ENCODE measurements at places on chromosomes 4 and X.

GRCh38 chrX:133668225-133668931 lies 253.1 kb upstream of the GPC4 start:
- no peak for DNase-seq

DNA sequence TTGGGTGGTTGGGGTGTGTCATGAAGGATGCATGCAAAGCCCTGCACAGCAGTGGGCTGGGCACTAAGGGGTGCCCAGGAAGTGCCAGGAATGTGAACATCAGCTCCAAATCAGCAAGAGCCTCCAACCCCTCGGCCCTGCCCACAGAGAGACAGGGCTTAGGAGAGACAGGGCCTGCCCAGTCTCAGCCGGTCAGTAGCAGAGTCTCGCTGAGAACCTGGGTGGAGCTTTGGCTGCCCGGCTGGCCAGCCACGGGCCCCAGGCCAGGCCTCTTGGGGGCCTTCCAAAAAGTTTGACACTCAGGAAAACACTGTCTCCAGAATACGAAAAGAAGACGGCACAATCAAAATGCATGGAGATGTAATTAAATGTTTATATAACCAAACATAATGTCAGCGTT lies 4.3 kb upstream of the MXD4 start:
- no peak for DNase-seq

DNA sequence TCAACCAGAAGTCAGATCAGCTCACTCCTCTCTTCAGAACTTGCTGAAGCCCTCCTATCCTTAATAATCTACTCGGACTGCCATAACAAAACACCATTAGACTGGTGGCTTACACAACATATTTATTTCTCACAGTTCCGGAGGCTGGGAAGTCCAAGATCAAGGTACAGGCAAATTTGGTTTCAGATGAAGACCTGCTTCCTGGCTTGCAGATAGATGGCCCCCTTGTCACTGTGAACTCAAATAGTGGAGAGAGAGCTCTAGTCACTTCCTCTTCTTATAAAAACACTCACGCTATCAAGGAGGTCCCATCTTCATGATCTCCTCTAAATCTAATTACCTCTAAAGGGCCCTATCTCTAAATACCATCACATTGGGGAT lies 125.1 kb downstream of the CAMK2D start:
- DNase-seq = no peak

DNA sequence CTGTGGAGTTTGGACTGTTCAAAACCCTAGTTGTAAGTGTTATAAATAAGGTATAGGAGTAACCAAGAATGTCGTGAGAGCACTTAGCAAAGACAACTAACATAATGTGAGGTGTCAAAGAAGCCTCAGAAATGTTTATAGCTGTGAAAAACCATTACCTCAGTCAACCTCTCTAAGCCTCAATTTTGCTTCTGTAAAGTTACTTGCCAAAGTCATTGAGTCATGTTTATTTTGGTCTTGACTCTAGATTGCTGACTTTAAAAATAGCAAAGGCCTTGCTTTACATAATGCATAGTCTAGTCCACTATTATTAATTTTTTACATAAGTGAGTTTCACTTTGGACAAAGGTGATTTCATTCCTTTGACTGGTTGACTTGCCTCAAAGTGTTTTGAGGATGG lies 257.6 kb upstream of the CXXC4 start:
- no peak for DNase-seq

DNA sequence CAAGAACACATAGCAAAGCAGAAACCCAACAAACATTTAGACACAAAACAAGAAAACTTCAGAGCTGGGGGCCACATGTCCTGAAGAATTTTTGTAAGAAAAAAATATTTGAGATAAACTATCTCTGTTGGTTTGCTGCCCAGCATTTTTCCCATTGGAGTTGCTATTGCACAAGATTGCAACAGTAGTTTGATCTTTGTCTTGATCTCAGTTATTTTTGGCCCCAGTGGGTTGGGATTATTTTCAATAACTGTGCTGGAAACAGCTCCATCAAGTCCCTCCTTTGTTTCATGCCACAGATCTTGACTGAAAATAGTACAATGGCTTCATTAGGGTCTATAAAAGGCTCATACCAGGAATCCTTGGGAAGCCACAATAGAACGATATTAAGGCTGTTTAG lies 103.8 kb upstream of the RAI2 start:
- DNase-seq = no peak

DNA sequence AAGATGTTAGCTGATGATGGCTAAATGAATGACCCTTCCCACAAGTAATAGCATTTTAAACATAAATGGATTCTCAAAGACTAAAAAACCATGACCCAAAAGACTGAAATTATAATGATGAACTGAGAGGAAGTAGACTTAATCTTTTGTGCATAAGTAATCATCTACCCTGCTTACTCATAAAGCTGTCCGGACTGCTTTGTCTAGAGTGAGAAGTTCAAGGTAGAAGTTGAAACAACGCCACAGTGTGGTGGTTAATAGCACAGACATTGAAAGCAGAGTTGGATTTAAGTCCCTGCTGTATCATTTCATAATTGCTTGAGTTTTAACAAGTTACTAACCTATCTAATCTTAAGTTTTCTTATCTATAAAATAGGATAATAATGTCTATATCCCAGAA lies 346.6 kb downstream of the CENPC start:
- DNase-seq = peak; percentile 53

- DNase-seq = no peak
Measured at GRCh38 chrX:22486296-22486695, 213.6 kb downstream of the CBLL2 start.

GRCh38 chr4:171774642-171775190 lies 38.5 kb upstream of the GALNTL6 start:
- DNase-seq = no peak

- no peak for DNase-seq
Measured at GRCh38 chrX:20227116-20227515, 39.6 kb downstream of the RPS6KA3 start.

- no peak for DNase-seq
Measured at GRCh38 chrX:134909261-134909660, 81.5 kb upstream of the SMIM10 start.

- peak; percentile 29 for DNase-seq
Measured at GRCh38 chr4:145177906-145178538, 2.4 kb downstream of the OTUD4 start.

DNA sequence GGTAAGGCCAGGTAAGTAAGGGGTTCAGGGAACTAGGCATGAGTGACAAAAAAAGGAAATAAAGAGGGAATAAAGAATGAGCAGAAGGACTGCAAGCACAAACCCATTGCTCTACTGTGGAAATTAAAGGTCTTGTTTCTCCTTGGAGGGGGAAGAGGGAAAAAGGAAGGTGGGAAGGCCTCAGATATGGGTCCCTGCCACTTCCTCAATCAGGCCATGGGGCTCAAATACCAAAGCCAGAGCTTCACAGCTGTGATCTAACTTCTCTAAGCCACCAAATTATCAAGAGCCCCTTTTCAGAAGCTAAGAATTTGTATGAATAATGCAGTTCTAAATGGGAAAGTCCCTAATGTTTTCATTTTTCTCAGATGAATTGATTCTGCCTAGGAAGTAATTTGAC lies 4.7 kb downstream of the USP51 start:
- no peak for DNase-seq

DNA sequence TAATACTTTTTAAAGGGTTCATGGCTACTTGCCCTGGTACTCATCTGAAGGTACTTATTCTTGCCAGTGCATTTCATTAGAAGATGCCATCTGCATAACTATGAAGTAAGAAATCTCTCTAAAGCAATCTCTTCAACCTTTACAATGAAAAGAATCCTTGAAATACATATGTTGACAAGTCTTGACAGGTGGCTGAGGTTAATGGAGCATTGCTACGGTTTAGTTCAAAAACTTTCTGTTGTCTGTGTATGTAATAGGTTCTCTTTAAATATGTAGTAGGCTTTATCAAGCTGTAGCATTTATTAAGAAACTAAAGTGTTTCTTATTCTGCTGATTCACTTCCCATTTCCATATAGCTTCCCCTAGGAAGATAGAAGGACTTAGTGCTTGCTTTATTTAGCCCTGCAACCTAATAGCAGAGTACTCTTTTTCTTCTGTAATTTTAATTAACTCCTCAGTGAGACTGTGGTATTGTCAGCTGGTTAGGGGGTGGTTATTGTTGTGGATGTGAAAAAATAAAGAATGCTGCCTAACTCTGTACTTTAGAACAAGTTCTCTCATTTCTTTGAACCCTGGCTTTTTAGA lies 39.3 kb downstream of the SLAIN2 start:
- peak; percentile 3 for DNase-seq
